8988T (cell line): ENCODE measurements at places on chromosomes 4 and X.

GRCh38 chr4:128715616-128716015 is 93.9 kb upstream of the JADE1 start:
- no peak for DNase-seq

GRCh38 chrX:16756724-16757123 is 29.5 kb upstream of the TXLNG start:
- no peak for DNase-seq

DNA sequence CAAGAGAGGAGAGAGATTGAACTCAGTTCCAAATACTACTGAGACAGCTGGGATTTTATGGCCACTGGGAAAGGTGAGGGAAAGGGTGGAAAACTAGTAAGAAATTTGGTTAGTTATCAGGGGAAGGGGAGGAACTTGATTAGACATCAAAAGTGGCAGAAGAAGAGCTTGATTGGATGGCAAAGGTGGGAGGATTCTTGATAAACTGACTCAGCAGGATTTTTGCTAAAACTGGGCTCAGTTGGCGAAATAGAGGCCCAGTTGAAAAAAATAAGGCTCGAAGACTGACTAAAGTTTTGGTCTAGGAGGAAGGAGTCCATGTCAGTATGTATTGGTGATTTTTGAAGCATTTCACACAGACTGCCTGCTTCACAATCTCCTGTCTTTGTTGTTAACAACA is 10.0 kb downstream of the BEX3 start:
- DNase-seq = no peak

DNA sequence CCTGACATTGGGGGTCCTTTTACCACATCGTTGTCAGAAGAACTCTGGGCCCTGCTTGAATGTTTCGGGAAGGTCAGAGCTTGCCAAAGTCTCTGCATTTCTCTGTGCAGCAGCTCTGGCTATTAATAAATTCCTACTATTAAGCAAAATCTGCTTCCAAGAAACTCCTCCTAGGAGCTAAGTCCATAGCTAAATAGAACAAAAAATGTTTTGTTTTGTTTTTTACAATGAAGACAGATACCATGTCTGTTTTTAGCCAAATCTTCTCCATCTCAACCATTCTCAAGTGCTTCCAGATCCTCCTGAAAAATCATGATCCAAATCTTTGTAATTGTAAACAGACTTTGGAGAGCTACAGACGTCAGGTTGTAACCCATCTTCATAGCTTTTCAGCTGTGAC is 161.6 kb downstream of the SPATA18 start:
- DNase-seq = no peak

GRCh38 chr4:168907119-168907698 is 102.8 kb downstream of the CBR4 start:
- no peak for DNase-seq

DNA sequence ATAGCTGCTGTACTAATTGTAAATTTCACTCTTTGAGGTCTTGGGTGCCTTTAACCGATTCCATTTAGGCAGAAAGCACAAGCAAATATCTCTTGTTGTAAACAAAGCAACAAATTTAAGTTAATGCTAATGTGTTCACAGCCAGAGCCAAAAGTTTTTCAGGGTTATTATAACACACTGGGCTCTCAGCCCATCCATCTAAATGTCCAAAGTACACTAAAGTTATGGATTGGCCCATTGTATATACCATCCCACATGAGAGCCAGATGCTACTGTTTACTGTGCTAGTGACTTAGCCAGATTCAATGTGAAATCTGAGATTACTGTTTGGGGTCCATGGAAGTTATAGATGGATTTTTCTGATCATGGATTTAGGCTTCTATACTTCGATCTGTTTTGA is 186.7 kb downstream of the LARP7 start:
- DNase-seq = no peak

- DNase-seq = no peak
Measured at GRCh38 chr4:137345597-137345996, 186.7 kb downstream of the PCDH18 start.

DNA sequence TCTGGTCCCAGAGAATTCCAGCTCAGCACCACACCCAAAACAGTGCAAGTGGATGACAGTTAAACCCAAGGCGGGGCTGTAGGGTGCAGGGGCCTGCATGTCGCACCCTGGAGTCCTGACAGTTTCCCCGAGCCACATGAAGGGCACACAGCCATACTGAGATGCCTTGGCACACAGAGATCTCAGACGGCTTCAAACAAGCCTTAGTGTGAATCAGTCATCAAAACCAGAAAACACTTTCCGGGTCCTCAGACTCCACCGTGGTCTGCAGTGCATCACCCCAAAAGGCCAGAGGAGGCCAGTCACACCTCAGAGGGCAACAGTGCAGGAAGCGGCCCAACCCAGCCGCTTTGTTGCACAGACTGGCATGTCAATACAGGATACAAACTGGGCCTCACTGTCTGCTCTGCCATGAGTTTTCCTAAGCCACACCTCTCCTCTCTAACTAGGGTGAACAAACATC is 64.6 kb upstream of the ENPP6 start:
- no peak for DNase-seq

DNA sequence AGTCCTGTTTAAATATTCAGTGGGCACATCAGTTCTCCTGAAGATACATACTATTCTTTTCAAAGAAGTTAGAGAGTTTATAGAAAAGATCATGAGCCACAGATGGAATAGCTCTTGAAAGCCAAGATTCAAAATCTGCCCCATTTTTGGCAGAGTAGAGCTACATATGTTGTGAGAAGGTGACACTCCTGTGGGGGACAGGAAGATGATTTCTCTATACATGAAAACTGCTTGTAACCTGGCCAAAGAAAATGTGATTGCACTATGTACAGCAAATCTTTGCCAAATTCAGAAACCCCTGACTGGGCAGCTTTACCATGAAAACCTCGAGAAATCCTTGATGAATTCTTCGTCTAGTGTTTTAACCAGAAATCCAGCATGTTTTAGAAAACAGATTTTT is 44.9 kb downstream of the GPM6A start:
- no peak for DNase-seq

DNA sequence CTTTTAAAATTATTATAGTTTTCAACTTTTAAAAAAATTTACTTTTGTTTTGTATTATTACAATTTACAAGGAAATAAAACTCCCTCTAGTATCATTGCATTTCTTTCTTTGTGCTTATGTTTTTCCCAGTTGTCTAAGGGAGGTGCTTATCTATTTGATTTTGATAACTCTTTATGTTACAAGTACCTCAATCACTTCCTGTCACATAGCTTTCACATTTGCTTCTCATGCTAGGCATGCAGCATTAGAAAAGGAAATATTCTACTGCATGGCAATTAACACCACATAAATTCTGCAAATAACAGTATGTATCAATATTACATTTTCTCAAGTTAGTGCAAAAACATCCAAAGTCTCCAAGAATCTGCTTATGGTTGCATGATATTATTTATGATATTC is 180.3 kb upstream of the HS3ST1 start:
- DNase-seq = no peak

- DNase-seq = no peak
Measured at GRCh38 chrX:15468036-15468435, 25.1 kb downstream of the PIR start.

- no peak for DNase-seq
Measured at GRCh38 chr4:36189511-36190226, 54.6 kb downstream of the ARAP2 start.

DNA sequence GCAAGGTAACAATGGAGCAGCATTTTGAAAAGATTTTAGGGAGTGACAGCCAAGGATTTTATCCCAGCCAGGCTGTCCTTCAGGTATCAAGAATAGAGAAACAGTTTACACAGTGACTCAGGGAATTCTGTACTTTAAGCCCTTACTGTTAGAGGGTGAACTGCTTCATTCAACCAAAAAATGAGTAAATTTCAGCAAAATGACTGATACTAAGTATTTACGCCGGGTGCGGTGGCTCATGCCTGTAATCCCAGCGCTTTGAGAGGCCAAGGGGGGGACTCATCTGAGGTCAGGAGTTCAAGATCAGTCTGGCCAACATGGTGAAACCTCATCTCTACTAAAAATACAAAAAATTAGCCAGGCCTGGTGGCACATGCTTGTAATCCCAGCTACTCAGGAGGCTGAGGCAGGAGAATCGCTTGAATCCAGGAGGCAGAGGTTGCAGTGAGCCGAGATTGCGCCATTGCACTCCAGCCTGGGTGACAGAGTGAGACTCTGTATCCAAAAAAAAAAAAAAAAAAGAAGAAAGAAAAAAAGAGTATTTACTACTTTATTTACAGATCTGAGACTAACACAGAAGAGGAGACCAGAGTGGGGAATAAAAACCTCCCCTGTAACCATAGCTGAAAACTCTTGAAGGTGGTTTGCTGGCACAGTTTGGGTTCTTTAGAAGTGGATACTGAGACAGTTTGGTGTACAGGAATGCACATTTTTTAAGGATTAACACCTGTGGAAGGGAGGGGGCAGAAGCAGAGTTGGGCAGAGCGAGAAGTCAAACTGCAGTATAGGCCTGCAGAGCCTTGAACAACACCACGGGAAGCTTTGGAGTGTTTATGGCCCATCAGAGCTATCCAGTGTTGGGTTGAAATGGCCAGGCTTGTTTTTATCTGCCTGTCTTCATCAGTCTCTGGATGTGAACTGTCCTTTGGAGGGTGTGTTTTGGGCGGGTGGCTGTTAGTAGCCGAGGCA is 40.5 kb downstream of the TMEM131L start:
- DNase-seq = no peak

- no peak for DNase-seq
Measured at GRCh38 chrX:53422861-53423306, at the start of gene RIBC1. Gene RIBC1, plus strand, starts transcription at chrX:53422873. Its CDS starts 3,404 bp downstream, at chrX:53426277.

DNA sequence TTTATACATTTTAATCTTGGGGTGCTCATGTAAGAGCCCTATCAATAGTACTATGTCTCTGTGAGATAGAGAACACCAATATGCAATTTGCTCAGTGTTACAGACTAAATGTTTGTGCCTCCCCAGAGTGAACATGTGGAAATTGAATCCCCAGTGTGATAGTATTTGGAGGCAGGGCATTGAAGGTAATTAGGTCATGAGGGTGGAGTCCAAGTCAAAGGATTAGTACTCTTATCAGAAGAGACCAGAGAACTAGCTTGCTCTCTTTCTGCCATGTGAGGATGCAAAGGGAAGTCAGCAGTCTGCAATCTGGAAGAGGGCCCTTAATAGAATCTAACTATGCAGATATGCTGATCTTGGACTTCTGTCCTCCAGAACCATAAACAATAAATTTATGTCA is 1317.0 kb downstream of the STIM2 start:
- DNase-seq = no peak

GRCh38 chr4:8303485-8304281 is 34.1 kb downstream of the HTRA3 start:
- DNase-seq = no peak

DNA sequence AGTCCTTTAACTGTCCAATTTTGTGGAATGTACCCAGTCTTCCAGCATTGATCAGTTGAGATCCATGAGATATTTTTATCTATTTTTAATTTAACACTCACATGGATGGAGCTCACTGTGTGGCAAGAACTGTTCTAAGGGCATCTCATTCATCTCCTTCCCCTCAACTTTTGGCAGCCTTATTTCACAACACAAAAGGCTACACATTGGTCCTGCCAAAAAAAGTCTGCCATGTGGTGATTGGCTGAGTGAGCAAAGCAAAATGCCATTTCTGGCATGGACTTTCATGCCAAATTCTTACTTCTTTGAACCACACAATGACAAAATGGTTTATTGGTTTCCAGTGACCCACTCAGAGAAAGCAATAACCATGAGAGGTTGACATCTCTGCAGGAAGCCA is 171.6 kb upstream of the MAP3K15 start:
- no peak for DNase-seq

- DNase-seq = no peak
Measured at GRCh38 chrX:72128881-72129280, 2.8 kb downstream of the RTL5 start.

- no peak for DNase-seq
Measured at GRCh38 chrX:11190745-11191510, 79.8 kb downstream of the HCCS start.

- no peak for DNase-seq
Measured at GRCh38 chrX:124433186-124433585, 86.8 kb downstream of the SH2D1A start.

GRCh38 chrX:27966955-27967354 is 14.3 kb downstream of the DCAF8L1 start:
- DNase-seq = no peak

DNA sequence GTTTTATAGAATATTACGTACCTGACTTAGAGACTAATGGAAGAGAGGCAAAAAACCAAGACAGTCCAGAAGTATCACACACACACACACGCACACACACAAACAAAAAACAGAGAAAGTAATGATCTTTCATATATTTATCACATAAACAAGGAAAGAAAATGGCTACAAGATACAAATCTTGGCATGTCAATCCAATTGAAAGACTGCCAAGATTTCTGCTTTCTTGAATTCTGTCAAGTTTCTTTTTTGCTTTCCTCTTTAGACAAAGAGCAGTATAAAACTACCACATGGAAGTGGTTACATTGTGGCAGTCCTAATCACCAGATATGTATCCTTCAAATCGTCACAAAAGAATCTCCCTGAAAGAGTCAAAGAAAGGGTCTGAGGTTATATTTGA is 2097.4 kb upstream of the AGA start:
- no peak for DNase-seq

GRCh38 chr4:174198828-174199227 is 84.6 kb downstream of the FBXO8 start:
- DNase-seq = no peak

DNA sequence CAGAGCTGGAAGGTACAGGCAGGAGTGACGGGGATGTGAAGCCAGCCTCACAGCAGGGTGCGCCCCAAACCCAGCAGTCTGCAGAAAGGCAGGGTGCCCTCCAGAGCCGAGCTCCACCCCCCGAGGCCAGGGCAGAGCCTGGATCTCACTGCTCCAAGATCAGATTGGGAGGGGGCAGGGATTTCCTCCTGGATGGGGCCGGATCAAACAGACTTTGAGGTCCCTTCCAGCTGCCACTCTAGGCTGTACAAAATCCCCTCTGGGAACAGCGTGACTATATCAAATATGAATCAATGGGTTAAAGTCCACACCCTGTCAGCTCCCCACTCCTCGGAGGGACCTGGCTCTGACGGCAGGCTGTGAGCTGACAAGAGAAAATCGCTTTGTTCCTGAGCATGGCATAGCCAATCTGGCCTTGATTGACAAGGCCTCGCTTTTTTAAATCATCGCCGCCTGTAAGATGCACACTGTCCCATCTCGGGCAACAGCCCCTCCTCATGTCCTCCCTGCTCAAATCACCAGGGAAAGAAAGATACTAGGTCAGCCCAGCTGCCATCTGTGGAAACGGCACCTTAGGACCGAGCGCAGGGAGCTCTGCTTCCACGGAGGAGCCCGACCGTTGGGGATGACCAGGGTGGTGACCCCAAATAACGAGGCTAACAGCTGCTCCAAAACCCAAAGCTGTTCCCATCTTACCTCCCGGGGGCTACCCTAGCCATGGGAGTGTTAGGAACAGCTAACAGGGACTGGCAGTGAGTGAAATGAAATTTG is 39.9 kb downstream of the PSAPL1 start:
- no peak for DNase-seq

- no peak for DNase-seq
Measured at GRCh38 chrX:50871922-50872453, 38.5 kb upstream of the BMP15 start.

GRCh38 chr4:90039122-90039521 is 88.1 kb upstream of the CCSER1 start:
- no peak for DNase-seq

- DNase-seq = no peak
Measured at GRCh38 chr4:58119298-58119697, 1009.1 kb upstream of the IGFBP7 start.
